ENCODE measurements at places on chromosomes 6 and 20.
A peak's percentile ranks its signal among the peaks of the same experiment; 100 is the strongest.

- no peak for DNase-seq
Observed at GRCh38 chr6:25579391-25579883, 72.6 kb upstream of the SCGN start.

DNA sequence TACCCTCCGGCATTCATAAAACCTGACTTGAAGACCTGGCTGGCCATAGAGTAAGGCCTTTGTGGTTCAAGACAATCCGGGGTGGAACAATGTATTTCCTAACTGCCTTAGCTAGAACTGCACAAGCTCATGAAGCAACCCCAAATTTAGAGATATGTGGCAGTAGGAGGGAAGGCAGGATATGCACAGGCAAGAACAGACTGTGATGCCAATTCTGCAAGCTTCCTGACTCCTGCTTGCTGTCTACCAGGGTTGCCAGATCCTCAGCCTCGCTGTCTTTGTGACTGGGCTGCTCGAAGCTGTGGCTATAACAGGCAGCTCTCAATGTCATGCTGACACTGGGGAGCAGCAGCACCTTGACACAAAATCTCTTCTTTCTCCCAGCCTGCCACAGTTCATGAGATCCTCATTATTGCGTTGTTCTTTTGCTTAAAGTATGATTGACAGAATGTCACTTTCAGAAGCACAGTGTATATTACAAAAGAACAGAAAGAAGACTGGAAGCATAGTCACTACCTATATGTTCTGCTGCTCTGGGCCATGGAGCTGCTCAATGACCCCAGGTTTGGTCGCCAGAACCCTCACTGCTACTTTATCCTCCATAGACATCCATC, 18.3 kb upstream of the SHLD1 start:
- DNase-seq, result no peak

DNA sequence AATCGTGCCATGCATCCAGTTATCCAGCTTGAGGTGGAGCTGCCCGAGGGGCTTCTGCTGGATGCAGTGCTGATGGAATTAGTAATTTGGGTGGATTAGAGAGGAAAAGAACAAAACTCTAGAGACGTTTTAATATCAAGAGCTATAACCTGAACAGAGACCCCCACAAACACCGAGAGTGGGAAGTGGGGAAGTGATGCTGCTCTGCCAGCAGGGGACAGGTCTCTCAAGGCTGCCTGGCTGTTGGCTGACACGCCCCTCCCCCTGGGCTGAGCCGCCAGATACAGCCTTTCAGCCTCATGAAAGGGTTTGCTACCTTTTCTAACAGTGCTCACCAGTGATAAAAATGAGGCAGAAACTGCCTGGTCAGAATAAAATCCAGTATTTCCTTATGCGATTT, 9.6 kb downstream of the LEMD2 start:
- DNase-seq, result no peak

GRCh38 chr6:13453771-13454251, 33.6 kb downstream of the GFOD1 start:
- peak; percentile 80 for DNase-seq

GRCh38 chr6:112330071-112330878, 16.9 kb upstream of the RFPL4B start:
- peak; percentile 45 for DNase-seq

GRCh38 chr6:23086100-23086499, 516.7 kb downstream of the HDGFL1 start:
- DNase-seq, result no peak

GRCh38 chr6:70586114-70586513, 19.4 kb downstream of the SDHAF4 start:
- no peak for DNase-seq

DNA sequence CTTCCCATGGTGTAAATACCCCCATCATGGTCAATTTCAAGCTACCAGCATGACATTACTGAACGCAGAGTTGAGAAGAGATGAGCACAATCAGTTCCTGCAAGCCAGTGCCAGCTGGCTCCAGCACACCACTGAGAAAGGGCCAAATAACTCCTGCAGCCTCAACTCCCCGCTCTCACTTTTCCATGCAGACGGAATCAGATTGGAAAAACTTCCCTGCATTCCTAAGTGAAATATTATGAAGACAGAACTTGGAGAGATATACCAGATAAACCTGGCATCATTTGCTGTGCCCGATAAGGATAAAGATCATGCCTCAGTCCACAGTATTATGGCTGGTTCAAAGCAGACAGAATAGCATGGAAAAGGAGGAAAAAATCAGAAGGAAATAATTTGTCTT, 56.7 kb downstream of the FILIP1 start:
- DNase-seq, result no peak

GRCh38 chr6:91132461-91132860, 545.6 kb upstream of the MAP3K7 start:
- peak; percentile 16 for DNase-seq

DNA sequence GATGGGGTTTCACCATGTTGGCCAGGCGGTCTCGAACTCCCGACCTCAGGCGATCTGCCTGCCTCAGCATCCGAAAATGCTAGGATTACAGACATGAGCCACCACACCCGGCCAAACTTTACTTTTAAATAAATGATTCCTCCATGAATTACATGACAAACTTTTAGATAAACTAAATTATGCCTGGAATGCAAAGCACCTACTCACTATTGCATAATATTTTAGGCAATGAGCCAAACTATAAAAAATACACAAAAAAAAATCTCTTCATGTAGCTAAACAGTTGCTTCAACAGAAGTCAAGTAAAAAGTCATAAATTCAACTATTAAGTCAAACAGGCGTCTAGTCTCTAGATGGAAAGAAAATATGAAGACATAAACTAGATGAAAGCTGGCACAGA, 56.5 kb downstream of the PTPRK start:
- DNase-seq, result peak; percentile 26

GRCh38 chr6:22764496-22764895, 195.1 kb downstream of the HDGFL1 start:
- no peak for DNase-seq

DNA sequence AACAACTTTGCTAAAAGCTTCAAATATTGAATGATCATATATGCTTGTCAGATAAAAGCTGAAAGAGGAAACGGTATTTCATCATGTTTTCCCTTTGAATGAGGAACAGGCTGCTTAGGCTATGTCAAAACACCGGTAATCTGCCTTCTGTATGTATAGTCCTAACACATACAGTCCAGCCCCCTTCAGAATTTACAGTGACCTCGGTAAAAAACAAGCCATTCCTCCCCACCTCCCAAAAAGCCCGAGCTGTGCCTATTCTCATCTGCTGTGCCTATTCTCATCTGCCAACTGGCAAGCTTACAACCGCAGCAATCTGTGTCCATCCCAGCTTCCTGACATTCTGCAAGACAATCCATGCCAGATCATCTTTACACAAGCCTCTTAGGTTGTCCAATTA, 26.8 kb upstream of the UBE2J1 start:
- DNase-seq, result no peak

DNA sequence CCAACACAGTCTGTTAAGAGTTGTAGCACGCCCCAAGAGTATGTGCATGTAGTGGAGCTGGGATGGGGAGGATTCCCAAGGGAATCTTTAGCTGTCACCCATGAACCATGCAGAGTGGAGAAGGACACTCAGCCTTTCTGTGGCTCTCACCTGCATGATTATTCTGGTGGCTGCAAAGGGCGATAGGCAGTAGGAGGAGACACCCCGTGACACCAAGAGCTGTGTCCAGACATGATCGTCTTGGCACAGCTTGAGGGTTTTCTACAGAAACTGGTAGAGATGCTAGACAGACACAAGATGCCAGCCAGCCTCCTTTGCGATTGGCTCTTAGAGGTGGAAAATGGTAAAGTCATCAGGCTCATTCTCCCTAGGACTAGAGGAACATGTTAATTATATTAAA, 3.1 kb upstream of the CSE1L start:
- DNase-seq, result no peak

DNA sequence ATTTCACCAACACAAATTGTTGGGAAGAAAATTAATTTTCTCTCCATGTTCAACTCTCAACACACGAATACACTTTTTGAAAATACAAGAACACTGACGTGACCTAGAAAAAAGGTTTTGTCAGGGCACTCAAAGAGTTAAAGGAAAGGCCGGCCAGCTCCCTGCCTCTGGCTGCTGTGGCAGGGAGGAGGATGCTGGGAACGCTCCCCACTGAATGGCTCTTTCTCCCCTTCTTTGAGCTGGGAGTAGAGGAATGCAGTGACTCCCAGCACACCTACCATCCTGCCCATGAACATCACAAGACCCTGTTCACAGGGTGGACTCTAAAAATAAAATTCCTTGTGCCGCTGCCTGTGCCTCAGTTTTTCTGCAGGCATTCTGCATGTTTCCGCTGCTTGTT, 47.0 kb downstream of the MAP3K5 start:
- DNase-seq, result no peak

All from A172 (cell line).